ENCODE measurements at places on chromosomes 12 and 14. TPM values are rescaled to one million over a fixed set of nuclear protein-coding genes. Genes with fewer than 3 reads are reported as not detected.

Gene MIS18BP1
- 4.5 TPM for polyA plus RNA-seq

Gene PIANP
- 29.7 TPM for polyA plus RNA-seq

Gene PLCZ1
- not detected for polyA plus RNA-seq

Gene ASIC1
- 20.6 TPM for polyA plus RNA-seq

Gene KCNA1
- 35.2 TPM for polyA plus RNA-seq

Gene SNW1
- 48.6 TPM for polyA plus RNA-seq

Gene KCNH3
- 1.3 TPM for polyA plus RNA-seq

Gene CLEC4D
- not detected for polyA plus RNA-seq

Gene MYH7
- not detected for polyA plus RNA-seq

Gene NTF3
- not detected for polyA plus RNA-seq

Gene DCN
- polyA plus RNA-seq, result 5.3 TPM

Gene LRTM2
- not detected for polyA plus RNA-seq

Gene MYF6
- polyA plus RNA-seq, result not detected

Gene SLC6A13
- polyA plus RNA-seq, result 6.5 TPM

Gene KLHDC1
- 28.7 TPM for polyA plus RNA-seq

Gene STAC3
- 0.59 TPM for polyA plus RNA-seq

Gene DIO3
- polyA plus RNA-seq, result not detected

Gene C12orf60
- 9.4 TPM for polyA plus RNA-seq

Gene MAP3K12
- polyA plus RNA-seq, result 4.6 TPM

Gene OR4L1
- polyA plus RNA-seq, result not detected

Gene FAM181A
- polyA plus RNA-seq, result not detected

Gene TTC6
- polyA plus RNA-seq, result not detected

Gene KRT6C
- not detected for polyA plus RNA-seq

Gene IFI27
- 29.9 TPM for polyA plus RNA-seq

Gene GPR65
- not detected for polyA plus RNA-seq

Gene GDF11
- polyA plus RNA-seq, result 15.2 TPM

Gene LHX5
- 3.1 TPM for polyA plus RNA-seq

Gene ACSM4
- not detected for polyA plus RNA-seq
